ENCODE measurements at places on chromosomes 6 and 20.
A peak's percentile ranks its signal among the peaks of the same experiment; 100 is the strongest.

DNA sequence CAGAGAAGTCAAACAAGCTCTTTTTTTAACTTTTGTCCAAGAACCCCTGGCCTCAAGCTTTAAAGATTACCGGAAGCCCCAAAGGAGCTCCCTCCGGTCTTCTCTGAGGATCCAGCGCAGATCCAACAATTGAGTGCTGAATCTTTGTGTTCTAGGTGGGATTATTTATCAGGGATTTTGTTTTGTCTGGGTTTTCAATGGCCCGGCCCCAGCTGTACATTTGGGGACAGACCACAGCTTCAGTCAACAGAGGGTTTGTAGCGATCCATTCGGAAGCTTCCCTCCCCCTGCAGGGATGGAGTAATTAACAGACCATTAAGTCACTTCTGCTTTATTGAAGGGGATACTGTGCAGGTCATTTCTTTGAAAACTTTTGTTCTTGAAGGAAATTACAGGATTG is 7.8 kb downstream of the OLIG3 start:
- DNase-seq, result peak; percentile 27

GRCh38 chr20:62160253-62160652 is 16.7 kb downstream of the SS18L1 start:
- no peak for DNase-seq

DNA sequence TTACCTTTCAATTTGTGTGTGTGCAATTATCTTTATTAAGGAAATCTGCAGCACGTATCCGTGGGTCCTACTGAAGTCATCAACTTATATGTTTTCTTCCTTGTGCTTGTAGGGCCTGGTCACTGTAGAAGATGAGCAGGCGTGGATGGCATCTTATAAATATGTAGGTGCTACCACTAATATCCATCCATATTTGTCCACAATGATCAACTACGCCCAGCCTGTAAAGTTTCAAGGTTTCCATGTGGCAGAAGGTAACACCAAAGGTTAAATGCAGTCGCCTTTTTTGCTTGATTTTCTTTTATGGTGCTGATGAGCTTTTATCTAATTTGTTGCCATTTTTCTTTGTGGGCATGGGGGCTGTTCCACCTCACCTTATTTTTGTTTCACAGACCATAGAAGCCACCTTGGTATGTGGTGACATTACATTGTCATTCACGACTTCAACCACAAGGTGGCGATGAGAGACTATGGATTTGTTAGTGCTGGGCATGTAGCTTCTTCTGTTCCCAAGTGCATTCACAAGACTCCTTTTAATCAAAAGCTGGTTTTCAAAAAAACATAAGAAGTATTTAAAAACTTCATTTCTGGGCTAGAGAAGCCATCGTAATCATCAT is 106.5 kb upstream of the LAMP5 start:
- DNase-seq, result peak; percentile 79

GRCh38 chr6:87756858-87757257 is 54.8 kb upstream of the AKIRIN2 start:
- no peak for DNase-seq

GRCh38 chr6:130513770-130514169 is 148.0 kb downstream of the TMEM200A start:
- DNase-seq, result no peak

GRCh38 chr6:70537266-70537665 is 29.5 kb upstream of the SDHAF4 start:
- DNase-seq, result no peak

DNA sequence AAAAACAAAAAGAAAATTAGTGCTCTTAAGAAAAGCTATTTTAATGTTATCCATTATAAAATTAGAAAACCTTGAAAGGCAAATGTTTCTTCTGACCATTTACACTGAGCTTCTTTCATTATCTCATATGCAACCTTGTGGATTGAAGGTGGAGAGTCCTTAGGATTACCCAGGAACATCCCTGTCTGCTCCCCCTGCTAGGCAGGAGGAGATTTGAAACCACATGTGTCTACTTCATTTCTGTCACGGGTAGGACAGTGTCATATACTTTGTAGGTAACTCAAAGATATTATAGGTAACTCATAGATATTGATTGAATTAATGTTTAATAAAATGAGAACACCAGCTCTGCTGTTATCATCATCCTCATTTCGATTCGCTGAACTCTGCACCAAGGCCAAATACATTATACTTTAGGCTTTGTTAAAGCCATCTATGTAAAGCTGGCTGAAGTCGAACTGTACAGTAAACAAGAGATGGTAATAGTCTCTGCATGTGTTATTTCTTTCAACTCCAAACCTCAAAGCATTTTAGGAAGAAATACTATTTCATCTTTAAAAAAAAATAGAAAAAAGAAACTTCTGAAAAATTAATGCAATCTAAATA is 49.5 kb downstream of the HDAC2 start:
- no peak for DNase-seq

- no peak for DNase-seq
Measured at GRCh38 chr6:37826188-37826587, 6.7 kb downstream of the ZFAND3 start.

GRCh38 chr20:54351371-54352136 is 123.8 kb upstream of the DOK5 start:
- DNase-seq, result no peak

DNA sequence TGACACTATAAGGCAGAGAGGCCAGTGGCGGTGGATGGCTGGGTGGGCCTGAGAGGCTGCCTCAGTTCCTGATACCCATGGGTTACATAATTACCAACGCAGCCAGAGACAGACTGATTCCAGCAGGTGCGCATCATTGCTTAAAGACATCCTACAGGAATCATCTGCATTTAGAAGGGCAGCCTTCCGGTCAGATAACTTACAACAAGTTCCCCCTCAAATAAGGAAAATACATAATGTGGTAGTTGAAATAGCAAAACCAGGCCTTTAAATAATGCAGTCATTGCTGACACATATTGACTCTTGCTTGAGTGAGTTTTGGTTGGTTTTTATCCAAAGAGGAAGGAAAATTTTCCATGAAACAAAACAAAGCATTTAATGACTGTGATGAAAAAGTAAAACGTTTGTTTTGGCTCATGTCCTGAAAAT is 81.9 kb downstream of the SIM1 start:
- DNase-seq, result no peak

DNA sequence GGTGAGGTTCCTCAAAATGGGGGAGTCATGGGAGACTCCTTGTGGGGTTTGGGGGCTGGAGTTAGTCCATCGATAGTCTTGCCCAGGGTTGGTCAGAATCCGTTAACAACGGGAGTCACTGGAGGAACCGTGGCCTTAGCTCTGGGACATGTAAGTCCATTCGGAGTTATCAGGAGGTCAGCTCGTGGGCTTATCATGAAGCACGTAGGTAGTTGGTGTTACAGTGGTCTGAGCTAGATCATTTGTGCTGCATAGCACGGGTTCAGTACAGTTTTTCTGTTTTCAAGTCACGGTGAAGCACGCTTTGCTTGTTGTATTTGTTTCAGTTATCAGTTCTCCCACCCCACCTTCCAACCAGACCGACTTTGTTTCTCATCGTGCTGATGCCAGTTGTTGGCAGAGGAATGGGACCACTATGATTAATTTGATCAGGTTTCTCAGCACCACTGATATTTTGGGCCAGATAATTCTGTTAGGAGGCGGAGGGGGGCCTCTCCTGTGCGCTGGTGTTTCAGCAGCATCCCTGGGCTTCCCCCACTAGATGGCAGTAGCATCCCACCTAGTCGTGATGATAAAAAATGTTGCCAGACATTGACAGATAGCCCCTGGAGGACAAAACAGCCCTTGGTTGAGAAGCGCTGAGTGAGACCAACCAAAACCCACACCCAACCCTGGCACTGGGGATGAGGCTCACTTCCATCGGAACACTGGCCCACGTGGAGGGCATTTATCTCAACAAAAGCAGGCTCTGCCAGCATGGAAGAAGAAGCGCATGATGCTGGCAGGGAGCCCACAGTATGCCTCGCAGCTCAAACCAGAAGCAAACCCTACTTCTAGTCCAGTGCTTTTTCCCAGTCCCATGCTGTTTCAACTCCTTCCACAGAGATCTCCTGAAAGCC is 2.2 kb upstream of the APMAP start:
- DNase-seq, result peak; percentile 89

DNA sequence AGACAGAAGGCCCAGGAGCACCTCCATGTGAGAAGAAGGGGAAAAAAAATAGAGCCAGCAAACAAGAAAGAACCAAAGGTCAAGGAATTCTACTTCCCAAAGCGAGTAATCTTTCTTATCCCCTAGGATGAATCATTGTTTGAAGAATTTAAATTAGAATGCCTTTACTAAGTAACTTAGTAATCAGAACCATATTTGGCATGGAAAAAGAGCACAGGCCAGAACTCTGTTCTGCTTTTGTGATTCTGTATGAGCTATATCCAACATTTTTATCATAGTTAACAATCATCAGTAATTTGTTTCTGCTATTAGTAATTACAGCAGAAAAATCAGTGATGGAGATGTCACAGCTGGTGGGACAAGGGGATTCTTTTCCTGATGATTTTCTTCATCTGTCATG is 228.8 kb upstream of the FAM83B start:
- no peak for DNase-seq

- no peak for DNase-seq
Measured at GRCh38 chr6:140403020-140403419, 1028.6 kb upstream of the CITED2 start.

GRCh38 chr6:117157448-117157847 is 107.9 kb upstream of the VGLL2 start:
- DNase-seq, result no peak

DNA sequence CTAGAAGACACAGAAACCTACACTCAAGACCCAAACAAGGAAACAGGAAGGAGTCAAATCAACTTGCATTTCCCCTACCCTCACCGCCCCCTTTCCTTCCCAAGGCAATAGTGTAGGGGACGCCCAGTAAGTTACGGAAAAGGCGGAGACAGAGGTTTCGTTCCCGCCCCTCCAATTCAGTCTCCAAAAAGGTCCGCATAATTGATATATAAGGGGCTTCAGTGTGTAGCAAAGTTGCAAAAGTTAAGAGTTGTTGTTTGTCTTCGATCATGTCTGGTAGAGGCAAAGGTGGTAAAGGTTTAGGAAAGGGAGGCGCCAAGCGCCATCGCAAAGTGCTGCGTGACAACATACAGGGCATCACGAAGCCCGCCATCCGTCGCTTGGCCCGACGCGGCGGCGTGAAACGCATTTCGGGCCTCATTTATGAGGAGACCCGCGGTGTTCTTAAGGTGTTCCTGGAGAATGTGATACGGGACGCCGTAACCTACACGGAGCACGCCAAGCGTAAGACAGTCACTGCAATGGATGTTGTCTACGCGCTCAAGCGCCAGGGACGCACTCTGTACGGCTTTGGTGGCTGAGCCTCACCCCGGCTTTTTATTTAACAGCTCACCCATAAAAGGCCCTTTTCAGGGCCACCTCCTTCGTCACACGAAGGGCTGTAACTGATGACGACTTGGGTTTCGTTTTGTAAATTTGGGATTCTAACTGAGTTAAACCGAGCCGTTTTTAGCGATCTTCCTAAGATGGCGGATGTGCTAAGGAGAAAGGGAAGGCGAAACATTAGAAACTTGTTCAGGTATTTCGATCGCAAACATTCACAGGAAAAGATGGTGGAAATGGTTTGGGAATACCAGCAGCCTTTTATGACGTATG is 124.6 kb upstream of the BTN3A2 start:
- DNase-seq, result peak; percentile 94

Data from GM23338 (cell line).